ENCODE measurements at places on chromosomes 1 and 21. TPM values are rescaled to one million over a fixed set of nuclear protein-coding genes. Genes with fewer than 3 reads are reported as not detected.

DNAJC28 gene
- 0.16 TPM for total RNA-seq

SYT14 gene
- not detected for total RNA-seq

LRRC7 gene
- not detected for total RNA-seq

DNAI4 gene
- 1.7 TPM for total RNA-seq

PCSK9 gene
- total RNA-seq, result 0.05 TPM

VWA5B1 gene
- not detected for total RNA-seq

TLCD4 gene
- not detected for total RNA-seq

DNA sequence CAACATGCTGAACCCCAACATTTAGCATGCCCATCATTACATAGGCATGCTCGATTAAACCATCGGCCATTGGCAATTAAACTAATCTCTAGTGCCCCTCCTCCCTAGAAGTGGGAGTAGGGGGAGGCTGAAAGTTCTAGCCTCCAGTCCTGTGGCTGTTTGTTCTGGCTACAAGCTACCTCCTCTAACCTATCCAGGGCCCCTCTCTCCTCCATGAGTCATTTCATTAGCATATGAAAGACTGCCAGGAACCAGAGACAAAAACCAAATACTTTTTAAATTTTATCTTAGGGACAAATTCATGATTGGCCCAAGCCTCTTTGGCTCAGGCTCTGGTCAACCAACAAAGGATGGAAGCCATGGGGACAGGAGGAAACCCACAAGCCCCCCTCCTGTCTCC, 231.1 kb downstream of the CACNA1E start:
- DNase-seq, result no peak

DNA sequence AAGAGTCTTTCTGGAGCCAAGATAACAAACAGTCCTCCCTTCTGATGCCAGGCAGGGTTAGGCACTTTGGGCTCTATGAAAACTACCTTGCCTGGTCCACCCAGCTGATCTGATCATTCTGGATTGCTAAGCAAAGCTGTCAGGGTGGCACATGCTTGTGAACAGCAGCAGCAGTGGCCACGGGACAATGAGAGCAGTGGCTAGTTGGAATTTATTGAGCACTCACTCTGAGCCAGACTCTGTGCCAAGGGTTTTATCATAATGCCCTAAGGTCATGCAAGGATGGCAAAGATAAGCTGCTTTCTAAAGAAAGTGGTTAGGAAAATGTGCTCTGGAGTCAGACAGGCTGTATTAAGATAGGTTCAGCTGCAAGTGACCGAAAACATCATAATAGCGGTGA, 390.4 kb upstream of the VAMP3 start:
- DNase-seq, result no peak

DNA sequence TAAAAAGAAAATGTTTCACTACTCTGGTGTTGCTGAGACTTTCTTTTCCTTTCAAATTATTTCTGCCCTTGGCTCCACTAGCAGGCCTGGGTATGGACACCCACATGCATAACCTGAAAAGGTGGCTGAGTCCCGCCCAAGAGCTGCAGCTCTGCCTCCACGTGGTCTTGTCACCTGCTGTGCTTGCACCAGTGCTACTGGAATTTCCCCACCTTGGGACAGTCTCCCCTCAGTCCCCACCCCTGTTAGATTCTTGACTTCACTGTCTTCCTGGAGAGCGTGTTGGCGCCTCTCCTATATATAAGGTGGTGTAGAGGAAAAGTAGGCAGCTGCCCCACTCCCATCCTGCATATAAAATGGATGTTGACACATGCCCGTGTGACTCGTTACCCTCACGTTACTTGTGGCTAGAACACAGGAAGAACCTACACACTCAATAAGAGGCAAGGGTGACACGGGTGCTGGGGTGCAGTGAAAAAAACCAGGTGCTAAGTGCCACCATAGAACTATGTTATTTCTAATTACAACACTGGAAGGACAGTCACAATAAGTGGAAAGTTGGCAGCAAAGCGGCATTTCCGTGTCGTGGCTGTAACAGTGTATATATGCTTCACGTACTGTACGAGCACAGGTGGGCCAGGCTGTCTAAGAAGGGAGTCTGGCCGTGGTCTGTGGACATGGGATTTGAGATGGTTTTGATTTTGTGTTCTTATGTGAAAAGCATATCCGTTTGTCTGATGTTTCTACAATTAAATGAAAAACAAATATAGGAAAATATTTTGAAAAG, 61.0 kb downstream of the POFUT2 start:
- DNase-seq, result no peak

GRCh38 chr1:32920833-32921232, 19.6 kb upstream of the TMEM54 start:
- no peak for DNase-seq

DNA sequence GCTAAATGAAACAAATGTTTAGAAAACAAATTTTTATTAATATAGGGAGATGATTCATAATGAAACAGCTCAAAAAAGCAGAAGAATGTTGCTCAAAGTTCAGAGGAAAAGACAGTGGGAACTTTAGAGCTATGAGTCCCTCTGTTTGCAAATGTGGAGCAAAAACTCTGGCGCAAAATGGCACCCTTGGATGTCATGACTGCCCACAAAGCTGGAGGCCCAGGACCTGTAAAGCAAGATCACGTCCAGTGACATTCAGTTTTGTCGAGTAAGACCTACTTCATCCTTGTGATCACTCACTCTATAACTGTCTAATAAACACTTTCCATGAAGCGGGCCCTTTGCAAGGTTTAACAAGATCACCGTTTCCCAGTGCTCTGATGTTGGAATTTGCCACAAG, 9.1 kb upstream of the EXO1 start:
- no peak for DNase-seq

DNA sequence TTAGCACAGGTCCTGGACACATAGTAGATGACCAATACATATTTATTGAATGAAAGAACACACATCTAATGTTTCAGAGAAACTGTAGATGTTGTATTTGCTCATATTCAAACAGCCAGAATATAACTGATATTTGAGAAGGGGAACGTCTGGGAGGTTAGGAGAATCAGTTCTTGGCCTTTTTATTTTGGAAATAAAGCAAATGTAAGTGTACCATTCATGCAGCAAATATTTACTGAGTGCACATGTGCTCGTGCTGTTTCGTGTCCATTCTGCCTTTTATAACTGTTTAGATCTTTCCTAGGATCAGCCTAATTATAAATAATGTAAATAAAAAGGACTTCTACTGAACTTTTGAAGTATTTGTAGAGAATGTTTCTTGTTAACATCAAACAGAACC, 103.8 kb downstream of the GREM2 start:
- no peak for DNase-seq

DNA sequence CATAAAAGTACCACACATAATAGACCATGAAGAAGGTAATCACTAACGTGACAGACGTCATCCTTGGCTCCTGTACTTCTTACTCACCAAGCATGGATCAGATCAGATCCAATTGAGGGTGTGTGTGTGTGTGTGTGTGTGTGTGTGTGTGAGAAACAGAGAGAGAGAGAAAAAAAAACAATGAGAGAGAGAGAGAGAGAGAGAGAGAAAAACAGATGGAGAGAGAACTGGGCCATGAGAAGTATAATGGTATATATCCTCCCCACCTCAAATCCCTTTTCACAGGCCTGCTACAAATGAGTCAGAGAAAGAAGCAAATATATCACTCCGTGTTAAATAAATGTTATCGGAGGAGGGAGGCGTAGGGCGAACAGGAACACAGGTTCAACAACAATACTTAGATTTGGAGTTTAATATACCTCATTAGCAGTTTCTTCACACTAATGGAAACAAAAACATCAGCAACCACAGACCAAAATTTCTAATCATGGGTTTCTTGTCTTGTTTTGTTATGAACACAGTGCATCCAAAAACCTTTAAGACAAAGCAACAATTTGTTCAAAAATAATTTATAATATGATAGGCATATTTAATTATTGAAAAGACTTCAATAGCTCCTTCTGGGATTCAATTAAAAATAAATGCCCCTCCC, 45.3 kb downstream of the TIAM1 start:
- no peak for DNase-seq

DNA sequence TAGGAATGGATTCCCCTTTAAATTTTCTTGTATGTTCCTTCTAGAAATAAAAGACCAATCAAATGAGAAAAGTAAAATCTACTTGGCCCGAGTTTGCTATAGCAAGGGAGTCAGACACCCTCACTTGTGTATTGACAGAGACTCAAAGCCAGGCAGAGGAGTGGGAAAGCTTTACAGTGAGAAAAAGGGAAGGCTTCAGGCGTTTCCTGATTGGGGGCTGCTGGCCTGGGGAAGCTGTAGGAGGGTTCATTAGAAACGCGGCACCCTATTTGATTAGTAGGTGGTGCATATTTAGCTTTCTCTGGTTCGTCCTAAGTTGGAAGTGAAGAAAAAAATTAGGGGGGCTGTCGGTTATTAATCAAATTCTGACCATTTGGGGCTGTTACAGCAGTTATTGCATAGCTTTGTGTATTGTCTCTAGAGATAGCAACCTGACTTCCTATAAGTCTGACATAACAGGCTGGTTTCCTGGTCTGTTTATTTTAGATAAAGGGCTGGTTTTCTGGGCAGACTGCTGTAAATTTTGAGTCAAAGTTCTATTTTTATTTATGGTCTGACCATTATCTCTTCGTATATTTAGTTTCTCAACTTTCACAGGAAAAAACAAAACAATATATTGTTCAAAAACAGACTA, 10.0 kb downstream of the SLC25A24 start:
- DNase-seq, result no peak

- DNase-seq, result no peak
These were observed 186.1 kb upstream of the ADAMTS5 start for GRCh38 chr21:27152996-27153395.

DNA sequence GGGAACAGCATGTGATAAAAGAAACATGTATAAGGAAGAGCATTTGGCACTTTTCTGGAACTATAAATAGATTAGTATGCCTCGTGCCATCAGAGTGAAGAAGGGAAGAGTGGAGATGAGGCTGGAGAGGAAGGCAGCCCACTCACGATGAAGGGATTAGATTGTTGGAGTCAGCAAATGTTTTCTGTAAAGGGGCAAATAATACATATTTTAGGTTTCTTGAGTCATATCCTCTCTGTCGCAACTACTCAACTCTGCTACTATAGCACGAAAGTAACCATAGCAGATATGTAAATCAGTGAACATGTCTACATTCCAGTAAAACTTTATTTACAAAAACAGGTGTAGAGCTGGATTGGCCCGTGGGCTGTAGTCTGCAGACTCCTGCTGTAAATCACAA, 147.8 kb downstream of the TENT5C start:
- no peak for DNase-seq

GRCh38 chr1:219927956-219928790, at the start of gene SLC30A10:
Gene SLC30A10 (minus strand): TSS chr1:219928557. CDS start chr1:219928440, 117 bp downstream.
- DNase-seq, result no peak

- no peak for DNase-seq
These were observed 107.9 kb upstream of the COA6 start for GRCh38 chr1:234265321-234265720.

- no peak for DNase-seq
These were observed 528.5 kb downstream of the PLPP3 start for GRCh38 chr1:56050911-56051310.

DNA sequence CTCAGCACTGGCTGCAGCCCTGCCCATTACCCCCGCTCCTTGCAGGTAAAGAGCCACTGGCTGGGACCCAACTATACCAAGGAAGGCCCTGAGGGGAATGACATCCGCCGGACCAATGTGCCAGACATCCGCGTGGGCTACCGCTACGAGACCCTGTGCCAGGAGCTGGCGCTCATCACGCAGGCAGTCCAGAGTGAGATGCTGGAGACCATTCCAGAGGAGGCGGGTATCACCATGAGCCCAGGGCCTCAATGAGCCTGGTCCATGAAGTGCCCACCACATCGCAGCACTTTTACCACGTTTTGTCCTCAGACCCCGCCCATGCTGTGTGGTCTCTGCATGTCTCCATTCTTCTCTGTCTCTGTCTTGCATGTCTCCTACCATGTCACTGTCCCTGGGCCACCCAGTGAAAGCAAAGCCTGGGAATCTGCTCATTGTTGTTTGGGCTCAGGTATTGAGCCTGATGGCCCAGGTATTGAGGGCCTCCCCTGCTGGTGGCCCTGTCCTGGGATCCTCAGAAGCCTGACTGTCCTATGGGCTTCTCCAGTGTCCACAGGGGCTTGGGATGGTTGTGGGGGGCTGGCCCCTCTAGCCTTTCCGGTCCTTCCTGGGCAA, 11.4 kb downstream of the AMPD2 start:
- no peak for DNase-seq

GRCh38 chr21:20856926-20857325, 141.3 kb upstream of the NCAM2 start:
- DNase-seq, result no peak
